GM12892 (cell line): ENCODE measurements at places on chromosomes 16 and 17.
A peak's percentile ranks its signal among the peaks of the same experiment; 100 is the strongest.

DNA sequence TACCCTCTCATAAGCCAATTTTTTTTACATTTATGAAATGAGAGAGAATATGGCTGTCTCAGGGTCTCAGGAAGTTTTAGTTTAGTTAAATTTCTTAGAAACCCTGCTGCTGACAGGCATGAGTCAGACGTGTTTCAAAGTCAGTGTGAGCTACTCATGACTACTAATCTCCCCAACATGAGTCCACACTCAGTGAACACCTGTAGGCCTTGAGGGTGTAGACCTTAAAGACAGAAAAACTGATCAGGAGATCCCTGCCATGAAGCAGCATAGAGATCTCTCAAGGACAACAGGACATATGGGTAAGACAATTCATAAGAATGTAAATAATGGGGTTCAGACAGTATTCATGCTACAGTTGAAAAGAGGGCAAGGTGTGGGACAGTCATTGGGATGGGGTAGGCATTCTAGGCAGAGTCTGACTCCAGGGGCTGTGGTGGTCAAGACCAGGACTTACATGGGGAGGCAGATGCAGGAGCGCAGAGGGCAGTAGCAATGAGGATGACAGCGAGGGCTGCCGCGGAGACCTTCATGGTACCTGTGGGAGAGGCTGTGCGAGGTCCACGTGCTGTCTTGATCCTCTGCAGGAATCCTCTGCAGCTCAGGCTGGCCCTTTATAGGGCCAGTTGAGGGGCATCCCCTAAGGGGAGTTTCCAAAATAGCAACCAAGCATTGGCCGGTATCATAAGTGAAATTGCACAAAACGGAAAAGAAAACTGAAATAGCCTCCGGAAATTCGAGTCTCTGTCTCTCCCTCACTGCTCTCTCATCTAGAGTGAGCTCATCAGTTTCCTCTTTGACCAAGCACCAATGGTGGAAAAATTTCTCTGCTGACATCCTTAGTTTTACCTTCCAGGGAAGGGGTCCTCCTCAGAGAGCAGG lies at the start of gene CCL5:
TSS of gene CCL5 (minus strand) at position 588 of the 882 bp plus-strand sequence.
- peak; percentile 69 for DNase-seq

GRCh38 chr16:14037960-14038359 lies 33.2 kb upstream of the MRTFB start:
- DNase-seq = no peak

- no peak for DNase-seq
Observed at GRCh38 chr17:28973425-28973824, 22.1 kb upstream of the PHF12 start.

DNA sequence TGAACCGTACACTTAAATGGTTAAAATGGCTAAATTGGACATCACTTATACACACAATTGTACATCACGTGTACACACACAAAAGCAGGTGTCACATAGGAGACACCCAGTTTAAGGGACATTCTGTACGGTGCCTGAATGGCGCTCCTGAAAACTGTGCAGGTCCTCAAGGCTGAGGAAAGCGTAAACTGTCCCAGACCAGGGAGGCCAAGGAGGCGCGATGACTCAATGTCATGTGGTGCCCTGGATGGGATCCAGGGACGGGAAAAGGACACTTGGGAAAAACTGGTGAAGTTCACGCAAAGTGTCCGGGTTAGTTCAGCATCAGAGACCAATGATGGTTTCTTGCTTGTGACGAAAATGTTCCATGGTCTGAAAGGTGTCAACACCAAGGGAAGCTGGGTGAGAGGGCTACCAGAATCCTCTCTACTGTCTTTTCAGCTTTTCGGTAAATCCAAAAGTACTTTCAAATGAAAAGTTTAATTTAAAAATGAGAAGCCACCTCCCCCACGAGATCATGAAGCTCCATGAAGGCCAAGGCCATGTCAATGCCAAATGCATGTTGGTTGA lies 112.2 kb downstream of the CMIP start:
- no peak for DNase-seq

GRCh38 chr16:12145918-12146317 lies 169.4 kb downstream of the SNX29 start:
- DNase-seq = no peak

- DNase-seq = no peak
Observed at GRCh38 chr17:48631693-48632578, 5.8 kb upstream of the HOXB9 start.

DNA sequence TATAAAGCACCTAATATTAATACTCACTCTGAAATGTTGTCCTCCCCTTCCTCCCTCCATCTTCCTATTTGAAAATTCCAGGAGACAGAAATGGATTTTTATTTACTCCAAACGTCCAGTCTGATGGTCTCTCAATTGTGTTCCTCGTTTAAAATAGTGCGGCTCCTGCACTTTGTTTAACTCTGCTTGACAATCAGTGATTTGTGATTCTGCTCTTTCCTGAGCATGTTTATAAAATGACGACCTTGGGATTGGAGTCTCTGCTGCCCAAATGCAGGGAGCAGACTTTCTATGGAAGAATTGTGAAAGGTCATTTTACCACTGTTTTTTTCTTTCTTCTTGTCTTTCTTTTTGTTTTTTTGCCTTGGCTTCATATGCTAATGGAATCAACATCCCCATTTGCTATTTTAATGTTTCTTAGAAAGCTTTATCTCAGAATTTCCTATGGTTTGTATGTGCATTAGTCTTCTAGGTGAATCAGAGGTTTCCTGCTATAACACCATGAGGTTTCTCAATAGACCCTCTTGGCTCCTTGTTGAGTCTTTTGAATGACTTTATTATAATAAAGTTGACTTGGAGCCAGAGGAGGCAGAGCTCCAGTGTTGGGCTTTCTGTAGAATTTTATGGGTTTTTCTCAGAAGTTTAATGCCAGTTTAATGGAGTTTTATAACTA lies 376.5 kb downstream of the CDH11 start:
- no peak for DNase-seq

DNA sequence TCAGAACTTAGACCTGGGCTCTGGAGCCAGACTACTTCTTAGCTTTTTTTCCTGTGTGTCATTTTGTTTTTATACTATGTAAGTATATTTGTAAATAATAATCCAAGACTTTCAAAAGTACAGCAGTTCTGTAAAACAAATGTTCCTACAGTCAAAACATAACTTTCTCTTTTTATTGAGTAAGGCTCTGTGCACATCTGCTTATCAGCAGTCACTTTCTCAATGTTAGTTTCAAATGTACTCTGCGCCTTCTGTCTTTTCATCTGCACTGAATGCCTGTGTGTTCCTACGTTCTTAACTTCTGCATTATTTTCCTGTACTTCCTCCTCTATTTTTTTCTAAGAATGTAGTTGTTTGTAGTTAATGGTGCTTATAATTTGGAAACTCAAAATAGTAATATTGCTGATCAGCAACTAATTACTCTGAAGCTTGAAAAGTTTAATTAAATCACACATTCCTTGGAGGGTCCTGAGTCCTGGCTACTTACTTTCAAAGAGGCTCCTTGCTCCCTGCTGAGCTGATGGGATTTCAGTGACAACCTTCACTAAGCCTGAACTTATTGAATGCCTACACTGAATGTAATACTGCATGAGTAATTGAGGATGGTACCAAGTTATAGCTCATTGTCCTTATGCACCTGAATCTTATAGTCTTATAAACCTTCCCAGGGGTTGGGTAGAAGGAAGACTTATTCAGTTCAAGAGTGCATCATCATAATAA lies 329.9 kb downstream of the KCNJ2 start:
- no peak for DNase-seq

DNA sequence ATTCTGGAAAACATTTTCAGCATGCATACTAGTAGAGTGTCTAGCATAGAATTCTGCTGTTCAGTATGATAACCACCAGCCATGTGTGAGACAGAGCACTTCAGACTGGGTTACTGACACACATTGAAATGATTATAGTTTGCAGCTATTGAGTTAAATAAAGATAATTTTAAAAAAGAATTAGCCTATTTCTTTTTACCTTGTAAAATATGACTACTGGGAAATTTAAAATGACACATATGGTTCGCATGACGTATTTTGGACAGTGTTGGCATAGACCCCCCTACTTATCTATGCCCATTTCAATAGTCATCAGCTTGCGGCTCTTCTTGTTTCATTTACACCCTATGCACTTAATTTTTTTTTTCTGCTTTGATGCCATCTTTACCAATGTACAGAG lies 4.7 kb upstream of the SDK2 start:
- DNase-seq = no peak

DNA sequence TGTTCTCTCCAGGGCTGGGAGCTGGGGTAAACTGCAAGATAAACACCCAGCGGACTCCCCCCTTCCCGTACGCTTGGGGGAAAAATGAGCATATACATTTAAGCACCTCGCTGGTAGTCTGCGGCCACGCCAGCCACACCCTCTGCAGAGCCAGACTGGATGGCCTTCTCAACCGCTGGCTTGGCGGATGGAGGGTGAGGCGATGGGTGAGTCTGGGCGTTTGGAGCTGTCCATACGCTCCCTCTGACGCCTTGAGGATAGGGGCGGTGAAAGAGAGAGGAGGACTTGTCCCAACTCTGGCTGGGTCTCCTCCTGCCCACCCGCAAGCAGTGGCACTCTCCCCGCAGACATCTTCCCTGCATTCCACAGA lies 1.0 kb downstream of the ITGA3 start:
- no peak for DNase-seq

GRCh38 chr16:55439101-55439690 lies 39.8 kb upstream of the MMP2 start:
- DNase-seq = no peak

DNA sequence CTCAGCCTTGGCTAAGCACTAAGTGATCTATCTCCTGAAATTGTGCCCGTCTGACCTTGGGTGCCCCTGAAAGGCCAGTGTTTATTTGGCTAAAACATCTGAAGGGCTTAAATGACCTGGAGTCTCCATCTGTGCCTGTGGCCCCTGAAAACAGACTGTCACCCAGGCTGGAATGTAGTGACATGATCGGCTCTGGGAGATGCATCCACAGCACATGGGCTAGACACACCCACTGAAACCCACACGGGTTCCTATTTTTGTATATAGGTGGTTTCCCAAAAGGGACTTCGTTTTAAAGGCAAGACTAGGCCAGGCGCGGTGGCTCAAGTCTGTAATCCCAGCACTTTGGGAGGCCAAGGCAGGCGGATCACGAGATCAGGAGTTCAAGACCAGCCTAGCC lies 13.5 kb downstream of the CEP295NL start:
- DNase-seq = no peak

DNA sequence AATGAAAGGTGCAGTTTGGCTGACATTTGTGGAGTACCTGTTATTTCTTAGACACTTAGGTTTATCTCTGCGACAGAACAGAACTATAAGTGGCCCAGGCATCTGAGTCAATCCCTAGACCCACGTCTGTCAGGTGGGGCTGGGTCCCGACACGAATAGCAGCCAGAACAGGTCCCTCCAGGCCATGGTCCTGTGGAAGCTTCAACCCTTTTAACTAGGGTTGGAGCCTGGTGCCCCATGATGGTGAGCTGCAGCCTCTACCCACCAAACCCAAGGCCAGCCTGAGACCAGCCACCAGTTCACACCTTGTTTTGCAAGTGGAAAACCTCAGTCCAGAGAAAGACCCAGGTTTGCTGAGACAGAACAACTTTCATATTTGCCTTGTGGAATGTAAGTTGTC lies 74.6 kb upstream of the TMEM97 start:
- DNase-seq = no peak

GRCh38 chr16:22190081-22190775 lies 15.8 kb upstream of the EEF2K start:
- no peak for DNase-seq
